ENCODE measurements at places on chromosomes 3 and 15.

GRCh38 chr3:16174976-16175901 lies 759 bp downstream of the GALNT15 start:
- no peak for DNase-seq

DNA sequence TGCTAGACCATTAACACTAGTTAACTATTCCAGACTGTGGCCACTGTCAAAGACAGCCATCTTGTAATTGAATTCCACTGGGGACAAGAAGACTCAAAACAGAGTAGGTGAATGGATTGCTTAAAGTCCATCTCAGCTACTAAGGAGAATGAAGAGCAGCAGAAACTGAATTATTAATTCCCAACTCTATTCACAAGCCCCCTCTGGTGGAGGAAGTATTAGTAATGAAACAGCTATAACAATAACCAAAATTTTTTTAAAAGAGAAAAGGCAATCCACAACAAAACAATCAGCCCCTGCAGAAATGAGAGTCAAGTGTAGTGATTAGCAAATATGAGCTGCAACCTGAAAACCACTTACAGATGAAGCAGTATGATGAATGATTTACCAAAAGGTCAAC lies 302.8 kb downstream of the FHIT start:
- DNase-seq = no peak

DNA sequence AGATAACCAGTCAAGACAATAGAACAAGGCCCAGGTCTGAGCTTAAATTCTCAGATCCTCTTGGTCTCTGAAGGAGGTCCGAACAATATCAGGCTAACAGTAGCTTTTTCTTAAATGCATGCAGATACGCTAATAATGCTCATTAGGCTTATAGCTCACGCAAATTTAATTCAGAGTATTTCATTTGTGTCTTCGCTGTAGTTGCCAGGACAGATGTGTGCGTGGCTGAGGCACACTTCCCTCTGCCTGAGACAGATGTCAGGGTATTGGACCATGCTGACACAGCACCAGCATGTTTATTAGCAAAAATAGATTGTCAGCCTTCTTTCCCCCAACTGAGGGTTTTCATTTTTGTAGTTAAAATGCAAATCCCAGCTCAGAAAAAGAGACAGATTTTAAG lies 102.9 kb upstream of the BFSP2 start:
- DNase-seq = no peak

DNA sequence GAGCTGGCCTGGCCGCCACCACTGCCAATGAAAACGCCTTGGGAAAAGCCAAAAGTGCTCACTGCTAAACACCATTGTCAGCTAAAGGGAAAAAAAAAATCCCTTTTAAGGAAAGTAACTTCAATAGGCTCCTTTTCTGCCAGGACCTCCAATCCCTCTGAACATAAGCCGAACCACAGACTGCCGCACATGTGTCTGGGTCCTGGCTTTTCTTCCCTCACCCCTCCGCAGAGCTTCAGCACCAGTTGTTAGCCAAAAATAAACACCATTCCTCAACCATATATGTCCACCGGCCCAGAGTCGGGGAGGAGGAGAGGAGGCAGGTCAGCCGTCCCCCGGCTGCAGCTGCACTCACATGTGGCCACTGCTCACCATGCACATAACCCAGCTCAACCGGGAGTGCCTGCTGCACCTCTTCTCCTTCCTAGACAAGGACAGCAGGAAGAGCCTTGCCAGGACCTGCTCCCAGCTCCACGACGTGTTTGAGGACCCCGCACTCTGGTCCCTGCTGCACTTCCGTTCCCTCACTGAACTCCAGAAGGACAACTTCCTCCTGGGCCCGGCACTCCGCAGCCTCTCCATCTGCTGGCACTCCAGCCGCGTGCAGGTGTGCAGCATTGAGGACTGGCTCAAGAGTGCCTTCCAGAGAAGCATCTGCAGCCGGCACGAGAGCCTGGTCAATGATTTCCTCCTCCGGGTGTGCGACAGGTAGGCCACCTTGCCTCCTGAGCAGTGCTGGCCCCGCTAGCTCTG lies at the start of gene FBXL22:
Gene FBXL22, plus strand, starts transcription at position 350 of the 753 bp plus-strand sequence. Its CDS starts 6 bp downstream, at position 356.
- DNase-seq = no peak

DNA sequence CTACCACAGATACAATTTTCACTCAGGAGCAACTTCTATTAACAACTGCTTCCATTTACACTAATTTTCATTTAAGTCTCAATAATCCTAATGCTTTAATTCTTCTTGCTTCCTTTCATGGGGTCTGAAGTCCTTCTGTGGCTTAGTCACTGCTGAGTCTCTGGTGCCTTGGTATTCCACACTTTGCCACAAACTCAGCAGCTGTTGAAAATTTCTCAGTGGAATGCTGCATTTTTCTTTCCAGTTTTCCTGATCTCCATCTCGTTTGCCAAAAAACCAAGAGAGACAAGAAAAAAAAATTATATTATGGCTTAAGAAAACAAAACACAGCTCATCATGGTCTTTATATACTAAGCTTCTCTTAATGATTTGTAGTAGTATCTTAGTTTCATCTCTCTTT lies 269.2 kb upstream of the AZI2 start:
- DNase-seq = no peak

DNA sequence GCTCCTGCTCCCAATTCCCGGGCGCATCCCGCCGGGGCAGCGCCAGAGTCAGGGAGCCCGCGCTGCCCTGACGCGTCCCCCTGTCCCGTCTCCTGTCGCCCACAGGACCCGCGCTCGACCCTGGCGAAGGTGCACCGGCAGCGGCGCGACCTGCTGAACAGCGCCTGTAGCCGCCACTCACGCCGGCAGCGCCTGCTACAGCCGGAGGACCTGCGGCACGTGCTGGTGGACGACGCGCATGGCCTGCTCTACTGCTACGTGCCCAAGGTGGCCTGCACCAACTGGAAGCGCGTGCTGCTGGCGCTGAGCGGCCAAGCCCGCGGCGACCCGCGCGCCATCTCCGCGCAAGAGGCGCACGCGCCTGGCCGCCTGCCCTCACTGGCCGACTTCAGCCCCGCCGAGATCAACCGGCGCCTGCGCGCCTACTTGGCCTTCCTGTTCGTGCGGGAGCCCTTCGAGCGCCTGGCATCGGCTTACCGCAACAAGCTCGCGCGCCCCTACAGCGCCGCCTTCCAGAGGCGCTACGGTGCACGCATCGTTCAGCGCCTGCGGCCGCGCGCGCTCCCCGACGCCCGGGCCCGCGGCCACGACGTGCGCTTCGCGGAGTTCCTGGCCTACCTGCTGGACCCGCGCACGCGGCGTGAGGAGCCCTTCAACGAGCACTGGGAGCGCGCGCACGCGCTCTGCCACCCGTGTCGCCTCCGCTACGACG lies 16.9 kb downstream of the C3orf22 start:
- DNase-seq = no peak

DNA sequence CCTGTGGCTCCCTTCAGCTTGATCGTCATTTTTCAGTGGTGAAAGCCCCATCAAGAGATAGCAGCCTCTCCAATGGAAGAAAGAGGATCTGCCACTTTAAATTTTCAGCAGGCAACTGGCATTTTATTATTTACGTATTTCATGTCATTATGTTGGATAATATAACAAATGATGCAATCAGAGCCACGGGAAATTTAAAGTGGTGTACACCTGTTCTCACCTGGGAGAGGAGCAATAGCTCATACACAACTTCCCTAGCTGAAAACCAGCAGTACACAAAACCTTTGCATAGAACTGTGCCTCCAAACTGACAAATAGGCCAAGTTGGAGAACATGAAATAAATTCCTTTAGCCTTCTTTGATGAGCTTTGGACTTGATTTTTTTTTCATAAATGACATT lies 136.9 kb downstream of the SATB1 start:
- DNase-seq = no peak

GRCh38 chr15:38130740-38131498 lies 121.7 kb upstream of the SPRED1 start:
- DNase-seq = no peak

DNA sequence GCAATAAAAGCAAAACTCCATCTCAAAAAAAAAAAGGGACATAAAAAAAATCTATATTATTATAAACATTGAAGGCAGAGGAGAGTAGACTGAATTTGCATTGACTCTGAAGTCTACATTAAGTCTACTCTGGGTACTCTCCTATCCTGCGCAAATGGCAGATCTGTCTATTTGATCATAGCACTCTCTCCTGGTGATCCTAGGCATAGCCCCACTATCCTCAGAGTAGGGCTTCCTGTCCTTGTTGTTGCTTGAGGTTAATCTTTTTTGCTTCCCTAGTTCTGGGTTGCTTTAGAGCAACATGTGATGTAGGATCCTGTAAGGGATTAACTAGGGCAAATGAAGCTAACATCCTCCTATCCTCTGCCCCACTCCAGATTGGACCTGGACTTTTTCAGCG lies 82.1 kb upstream of the LRRFIP2 start:
- DNase-seq = no peak

DNA sequence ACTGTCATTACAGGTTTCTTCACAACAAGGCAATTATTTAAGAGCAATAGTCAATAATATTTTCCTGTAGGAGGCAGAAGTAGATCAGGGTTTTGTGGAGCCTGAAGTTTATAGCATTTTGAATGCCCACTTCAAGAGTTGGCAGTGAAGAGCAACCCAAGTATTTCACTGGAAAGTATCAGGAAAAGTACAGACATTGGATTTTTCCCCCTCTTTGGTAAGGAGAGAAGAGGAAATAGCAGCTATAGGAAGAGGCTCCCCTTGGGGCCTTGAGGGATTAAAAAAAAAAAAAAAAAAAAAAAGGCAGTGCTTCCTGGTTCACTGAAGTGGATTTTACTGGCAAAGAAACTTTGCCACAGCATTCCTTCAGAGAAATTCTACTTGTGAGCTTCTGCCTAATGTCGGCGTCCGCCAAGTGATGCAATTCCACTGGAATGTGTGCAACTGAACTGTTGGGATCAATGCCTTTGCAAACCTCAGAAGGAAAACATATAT lies 5.7 kb upstream of the CNTN6 start:
- no peak for DNase-seq

DNA sequence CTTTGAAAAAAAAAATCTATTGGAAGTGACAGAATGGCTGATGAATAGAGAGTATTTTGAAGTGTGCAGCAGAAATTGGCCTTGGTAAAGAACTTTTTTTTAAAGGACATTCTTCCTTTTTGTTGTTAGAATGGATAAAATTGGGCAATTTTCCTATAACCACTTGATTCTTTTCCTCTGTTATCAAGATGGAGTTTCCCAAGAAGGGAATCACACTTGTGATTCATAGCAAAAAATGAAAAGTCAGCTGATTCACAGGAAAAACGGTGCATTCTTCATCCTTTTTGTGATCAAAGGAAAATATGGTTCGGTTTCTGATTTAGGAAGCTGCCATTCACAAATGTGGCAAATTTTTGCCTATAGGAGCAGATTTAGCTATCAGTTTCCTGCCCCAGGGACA lies 486.8 kb downstream of the GBE1 start:
- DNase-seq = no peak

- no peak for DNase-seq
These were observed 342.4 kb upstream of the KCNMB2 start for GRCh38 chr3:178193846-178194245.

DNA sequence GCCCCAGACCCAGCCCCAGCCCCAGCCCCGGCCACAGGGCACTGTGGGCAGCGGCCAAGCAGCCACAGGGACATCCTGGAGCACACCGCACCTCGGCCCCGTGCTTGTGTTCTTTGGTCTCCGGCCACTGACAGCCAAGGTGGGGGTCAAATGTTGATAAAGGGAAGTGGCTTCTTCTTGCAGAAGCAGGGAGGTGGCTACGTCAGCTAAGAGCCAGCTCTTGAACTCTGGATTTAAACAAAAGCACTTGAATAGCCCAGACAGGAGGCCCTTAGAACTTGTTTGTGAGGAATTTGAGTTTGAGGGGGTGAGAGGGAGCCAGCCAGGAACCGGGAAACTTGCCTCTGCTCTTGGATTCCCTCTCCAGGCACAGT lies 135.8 kb upstream of the ABHD17C start:
- DNase-seq = no peak

DNA sequence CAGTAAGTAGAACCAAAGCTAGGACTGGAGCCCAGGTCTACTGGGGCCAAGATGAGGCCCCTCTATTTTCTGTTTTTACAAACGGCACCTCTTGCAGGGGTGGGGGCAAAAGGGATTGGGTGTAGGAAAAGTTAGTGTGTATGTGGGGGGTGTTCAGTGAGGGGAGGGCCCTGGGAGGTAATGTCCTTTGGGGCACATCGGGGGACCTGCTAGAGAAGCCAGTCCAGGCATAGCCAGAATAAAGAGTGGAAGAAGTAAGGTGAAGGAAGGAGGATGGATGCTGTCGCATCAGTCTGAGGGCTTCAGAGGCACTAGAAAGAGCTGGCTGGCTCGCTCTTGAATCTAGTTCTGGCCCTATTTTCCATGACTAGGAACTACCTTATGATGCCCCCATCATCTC lies 2.6 kb downstream of the PLCD1 start:
- no peak for DNase-seq

GRCh38 chr3:84141571-84141970 lies 817.2 kb upstream of the CADM2 start:
- no peak for DNase-seq

DNA sequence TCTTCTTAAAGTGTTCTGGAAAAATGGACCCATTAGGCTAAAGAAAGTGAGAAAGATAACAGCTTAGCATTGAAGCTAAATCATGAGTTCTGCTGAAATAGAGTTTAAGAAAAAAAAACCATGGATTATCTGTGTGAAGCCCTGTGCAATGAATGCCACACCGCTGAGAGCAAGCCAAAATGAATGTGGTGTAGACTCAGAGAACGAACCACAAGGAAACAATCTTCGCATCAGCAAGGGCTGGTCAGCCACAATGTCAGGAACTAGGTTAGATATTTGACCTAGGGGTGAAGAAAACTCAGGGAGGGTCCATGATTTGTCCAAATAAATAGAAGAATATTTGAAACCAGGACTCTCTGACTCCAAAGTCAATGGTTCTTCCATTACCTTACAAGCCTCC lies 91.4 kb upstream of the MEX3B start:
- no peak for DNase-seq

- DNase-seq = no peak
These were observed 30.3 kb downstream of the SRPRB start for GRCh38 chr3:133835961-133836360.

- no peak for DNase-seq
These were observed 69.4 kb downstream of the SRGAP3 start for GRCh38 chr3:9179826-9180763.

DNA sequence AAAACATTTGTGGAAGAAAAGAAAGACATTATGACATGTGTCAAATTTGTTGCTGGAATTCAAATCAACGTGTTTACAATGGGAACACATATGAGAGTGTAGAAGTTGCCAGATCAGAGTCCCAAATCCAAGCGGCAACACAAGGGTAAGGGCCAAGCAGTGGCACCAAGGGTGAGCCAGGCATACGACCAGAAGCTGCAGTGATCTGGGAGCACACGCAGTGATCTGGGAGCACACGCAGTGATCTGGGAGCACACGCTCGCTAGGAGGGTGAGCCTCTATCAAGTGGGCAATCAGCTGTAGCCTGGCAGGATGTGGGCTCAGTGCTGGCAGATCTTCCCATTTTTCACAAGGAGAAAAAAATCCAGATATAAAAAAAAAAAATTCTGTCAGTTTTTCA lies 148.2 kb downstream of the TLE3 start:
- no peak for DNase-seq

DNA sequence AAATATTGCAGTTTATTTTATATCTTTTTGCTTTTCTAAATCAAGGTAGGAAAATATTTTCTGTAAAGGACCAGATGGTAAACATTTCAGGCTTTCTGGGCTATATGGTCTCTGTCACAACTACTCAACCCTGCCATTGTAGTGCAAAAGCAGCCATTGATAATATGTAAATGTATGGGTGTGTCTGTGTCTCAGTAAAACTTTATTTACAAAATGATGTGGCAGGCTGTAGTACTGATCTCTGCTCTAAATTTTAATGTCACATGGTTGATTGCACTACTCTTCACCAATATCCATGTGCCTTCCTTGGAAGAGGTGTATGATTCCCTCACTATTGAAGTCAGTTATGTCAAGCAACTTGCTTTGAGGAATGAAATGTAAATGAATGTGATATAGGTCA lies 175.0 kb downstream of the GOLIM4 start:
- no peak for DNase-seq

- DNase-seq = no peak
These were observed 596.3 kb downstream of the PYDC2 start for GRCh38 chr3:192057261-192057660.

Data from stimulated activated CD4-positive, alpha-beta T cell treated with anti-CD3 and anti-CD28 coated beads, Interleukin-15, amount 100 ng/mL, for 1 hour (primary cell).